ENCODE measurements at places on chromosomes 1 and 21.

GRCh38 chr1:204842892-204843291 lies 27.8 kb upstream of the NFASC start:
- DNase-seq: no peak

DNA sequence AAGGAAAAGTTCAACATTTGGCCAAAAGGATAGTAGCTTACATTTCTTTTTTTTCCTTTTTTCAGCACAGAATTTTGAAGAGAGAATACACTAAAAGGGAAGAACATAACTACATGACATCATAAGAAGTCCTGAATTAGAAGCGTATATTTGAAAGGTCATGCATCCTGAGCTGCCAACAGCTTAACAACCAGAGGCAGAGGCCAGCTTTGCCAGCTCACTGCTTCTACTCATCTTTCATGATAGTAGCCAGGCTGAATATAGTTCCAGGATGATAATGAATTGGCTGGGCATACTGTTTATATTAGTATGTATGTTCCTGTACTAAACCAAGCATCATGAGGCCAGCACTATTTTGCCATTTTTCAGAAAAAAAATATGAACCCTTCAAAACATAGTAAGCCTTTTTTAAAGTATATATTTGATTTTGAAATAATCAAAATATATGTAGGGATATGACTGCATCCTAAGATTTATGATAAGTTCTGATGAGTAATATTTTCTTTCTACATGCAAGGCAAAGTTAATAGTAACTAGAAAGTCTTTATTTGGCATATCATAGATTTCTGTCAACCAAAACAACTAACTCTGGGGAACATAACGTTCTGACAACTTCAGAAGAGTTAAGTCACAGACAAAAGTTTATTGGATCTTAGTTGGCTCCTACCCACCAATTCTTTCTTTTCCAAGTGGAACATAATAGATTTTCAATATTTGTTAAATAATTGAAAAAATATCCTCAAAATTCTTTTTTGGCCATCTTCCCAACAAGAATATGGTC lies 123.2 kb downstream of the DPYD start:
- no peak for DNase-seq

DNA sequence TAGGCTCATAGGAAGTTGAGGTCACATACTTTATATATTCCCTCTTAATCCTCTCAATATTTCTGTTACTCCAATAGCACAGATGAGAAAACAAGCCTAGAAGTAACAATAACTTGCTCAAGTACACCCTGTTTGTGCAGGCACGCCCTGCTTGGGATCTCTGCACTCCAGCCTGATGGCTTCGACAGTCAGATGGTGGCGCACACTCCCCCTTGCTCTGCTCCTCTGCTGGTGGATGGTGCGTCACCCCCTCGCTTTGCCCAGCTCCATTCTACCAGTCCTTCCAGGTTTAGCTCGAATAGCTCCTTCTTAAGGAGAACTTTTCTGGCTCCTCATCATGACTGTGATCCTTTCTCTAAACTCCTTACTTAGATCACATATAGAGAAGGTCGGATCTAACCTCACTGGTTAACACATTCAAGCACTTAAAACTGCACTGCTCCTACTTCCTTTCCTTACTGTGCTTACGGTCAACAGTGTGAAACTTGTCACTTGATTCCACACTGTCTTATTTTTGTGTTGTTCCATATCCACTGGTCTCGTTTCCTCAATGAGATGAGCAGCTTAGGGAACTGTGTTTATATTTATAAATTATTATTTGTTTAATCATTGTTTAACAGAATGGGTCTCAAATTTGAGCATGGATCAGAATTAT lies 3.0 kb downstream of the TSPAN2 start:
- no peak for DNase-seq

DNA sequence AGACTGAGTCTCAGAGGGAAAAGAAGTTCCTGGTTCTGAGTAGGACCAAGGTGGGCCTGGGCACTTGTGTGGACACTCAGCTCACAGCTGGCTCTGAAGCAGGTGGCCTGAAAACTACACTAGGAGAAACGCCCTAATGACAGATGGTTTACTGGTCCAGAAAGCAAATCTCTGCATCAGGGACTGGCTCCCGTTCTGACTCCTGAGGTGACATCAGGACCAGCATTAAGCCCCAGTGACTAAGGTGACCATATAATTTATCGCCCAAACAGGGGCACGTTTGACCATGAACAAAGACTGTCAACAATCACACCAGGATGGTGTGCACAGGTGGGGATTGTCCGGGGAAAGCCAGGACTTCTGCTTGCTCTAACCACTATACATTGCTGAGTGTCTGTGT lies 12.2 kb upstream of the CD34 start:
- DNase-seq: no peak

DNA sequence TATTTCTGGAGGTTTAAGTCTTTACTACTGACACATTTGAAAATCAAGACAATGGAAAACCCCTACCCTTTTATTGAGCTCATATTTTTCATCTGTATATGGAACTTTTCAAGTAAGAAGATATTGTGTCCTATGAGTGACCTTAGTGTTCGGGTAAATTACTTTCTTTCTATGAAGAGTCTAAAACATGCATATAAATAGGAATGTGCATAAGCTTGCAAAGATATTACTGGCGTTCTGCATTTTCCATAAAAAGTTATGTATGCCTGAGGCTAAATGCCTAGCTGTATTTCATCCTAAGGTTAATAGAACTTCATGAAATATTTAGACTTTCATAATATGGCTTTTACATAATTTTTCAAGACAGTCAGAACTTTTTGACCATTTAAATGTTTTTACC lies 495.8 kb upstream of the ADAMTS5 start:
- no peak for DNase-seq

GRCh38 chr1:152906023-152906565 lies 2.3 kb upstream of the IVL start:
- DNase-seq: no peak

DNA sequence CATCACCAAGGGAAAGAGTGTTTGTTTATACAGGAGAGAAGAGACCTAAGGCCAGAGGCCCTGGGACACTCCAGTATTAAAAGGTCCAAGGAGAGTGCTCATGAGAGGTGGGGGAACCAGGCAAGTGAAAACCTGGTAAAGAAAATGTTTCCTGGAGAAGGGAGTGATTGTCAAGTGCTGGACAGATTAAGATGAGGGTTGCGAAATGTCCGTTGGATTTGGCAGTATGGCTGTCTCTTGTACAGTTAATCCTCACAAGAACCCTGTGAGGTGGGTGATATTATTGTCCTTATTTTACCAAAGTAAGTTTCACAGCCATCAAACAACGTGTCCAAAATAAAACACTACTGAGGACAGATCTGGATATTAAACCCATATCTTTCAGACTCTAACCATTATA lies 44.2 kb downstream of the RPAP2 start:
- no peak for DNase-seq

- no peak for DNase-seq
These were observed 164.7 kb downstream of the GALNT2 start for GRCh38 chr1:230231774-230232145.

DNA sequence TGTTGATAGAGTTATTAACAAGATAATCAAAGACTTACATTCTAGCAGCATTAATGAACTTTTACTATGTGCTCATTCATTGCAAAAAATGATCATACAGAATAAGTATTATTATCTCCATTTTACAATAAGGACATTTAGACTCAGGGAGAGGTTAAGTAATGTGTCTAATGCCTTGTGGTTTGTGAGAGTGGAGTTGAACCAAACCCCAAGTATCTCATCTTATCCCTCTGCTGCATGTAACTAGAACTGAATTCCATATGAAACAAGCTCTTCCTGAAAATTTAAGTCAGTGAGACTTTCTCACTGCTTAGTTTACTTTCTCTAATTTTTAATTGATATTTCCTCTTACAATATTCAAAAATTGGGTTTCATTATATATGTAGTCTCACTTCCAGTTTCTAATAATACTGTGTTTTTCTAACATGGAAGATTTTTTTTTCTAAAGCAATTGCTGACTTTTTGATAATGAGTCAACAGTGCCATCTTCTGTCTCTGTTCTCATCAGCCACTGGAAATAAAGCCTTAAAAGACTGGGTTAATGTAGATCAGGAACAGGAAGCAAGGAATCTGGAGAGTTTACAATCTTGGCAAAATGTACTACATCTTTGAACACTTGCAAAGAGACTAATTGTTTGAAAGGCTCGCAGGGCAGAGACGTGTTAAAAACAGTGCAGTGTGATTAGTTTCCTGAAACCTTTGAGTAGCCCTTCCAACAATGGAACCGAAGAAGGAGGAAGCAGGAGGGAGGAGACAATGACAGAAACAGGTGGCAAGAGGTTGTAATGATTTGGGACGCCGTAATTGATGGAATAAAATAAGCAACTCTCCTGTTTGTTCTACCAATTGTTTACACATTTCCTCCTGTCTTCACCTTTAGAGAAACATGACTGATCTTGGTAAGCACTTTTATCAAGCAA lies 567.6 kb downstream of the MRPL39 start:
- DNase-seq: no peak

DNA sequence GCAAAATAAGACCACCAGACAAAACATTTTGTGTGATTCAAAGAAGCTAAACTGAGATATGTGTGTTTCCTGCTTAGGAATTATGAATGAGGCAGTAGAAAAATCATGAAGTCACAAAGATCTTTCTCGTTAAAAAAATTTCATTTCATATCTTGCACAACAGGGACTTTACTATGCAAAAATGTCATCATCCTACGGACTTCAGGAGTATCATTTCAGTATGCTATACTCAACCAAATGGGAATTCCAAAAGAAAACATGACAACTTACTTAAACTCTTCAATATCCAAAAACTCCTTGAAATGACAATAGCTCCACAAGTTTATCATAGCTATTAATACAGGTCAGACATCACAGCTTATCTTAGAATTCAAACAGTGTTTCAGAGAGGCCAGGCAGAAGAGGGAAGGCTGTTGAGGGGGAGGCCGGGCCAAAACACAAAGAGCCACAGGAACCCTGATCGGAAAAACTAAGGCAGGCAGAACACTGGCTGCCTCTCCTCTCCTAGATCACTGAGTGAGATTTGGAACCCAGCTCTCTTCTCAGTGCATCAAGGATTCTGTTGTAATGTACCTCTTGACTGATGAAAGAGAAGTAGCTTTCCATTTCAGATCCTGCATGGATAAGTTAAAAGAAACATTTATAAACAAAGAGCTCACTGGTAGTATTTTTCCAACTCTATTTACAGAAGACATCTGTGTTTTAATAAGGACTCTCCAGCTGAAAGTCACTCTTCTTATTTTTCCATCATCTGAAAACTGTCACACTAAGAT lies 66.9 kb downstream of the TESK2 start:
- no peak for DNase-seq

- DNase-seq: no peak
These were observed 179.9 kb downstream of the VPS13D start for GRCh38 chr1:12409681-12410080.

- no peak for DNase-seq
These were observed 3.5 kb downstream of the STUM start for GRCh38 chr1:226552061-226552460.

DNA sequence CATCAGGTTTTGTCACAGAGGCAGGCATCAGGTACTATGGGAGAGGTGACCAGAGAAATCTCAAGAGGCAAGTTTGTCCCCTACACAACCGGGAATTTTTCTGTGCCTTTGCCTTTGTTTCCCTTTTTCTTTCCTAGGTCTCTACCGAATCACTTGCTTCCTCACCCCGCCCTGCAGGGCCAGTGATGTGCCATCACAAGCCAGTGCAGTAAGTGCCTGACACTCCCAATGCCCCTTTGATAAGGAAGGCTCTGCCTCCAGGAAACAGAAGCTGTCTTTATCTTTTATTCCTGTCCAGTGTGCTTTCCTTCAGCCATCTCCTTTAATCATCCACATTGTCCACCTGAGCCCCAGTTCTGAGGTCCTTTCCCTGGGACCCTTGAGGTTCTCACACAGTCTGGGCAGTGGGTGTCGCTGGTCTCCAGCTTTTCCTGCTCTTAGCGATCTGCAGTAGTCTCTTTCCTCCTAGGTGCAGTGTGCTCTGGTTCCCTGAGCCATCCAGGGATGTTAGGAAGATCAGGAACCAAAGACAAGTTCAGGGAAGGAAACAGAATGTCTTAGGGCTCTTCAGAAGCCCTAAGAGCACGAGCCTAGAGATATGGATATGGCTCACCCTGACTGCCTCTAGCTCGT lies 36.6 kb downstream of the GJA5 start:
- no peak for DNase-seq

GRCh38 chr1:25504706-25505595 lies 38.5 kb upstream of the LDLRAP1 start:
- DNase-seq: no peak

DNA sequence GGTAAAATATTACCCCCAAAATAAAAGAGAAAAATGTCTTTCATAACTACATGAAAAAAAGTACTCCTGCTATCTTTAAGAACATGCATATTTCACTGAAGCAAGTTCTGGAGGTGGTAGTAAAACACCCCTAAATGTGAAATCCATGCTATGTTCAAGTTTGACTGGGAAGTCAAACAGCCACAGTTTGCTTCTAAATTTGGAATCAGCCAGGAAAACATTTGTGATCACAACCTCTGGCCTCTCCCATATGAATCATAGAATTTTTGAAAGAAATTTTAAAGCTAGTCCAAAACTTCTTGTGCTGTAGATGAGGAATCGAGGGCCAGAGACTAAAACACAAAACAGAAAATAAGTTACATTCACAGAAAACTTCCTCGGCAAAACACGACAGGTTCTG lies 6.6 kb downstream of the SORT1 start:
- DNase-seq: no peak

DNA sequence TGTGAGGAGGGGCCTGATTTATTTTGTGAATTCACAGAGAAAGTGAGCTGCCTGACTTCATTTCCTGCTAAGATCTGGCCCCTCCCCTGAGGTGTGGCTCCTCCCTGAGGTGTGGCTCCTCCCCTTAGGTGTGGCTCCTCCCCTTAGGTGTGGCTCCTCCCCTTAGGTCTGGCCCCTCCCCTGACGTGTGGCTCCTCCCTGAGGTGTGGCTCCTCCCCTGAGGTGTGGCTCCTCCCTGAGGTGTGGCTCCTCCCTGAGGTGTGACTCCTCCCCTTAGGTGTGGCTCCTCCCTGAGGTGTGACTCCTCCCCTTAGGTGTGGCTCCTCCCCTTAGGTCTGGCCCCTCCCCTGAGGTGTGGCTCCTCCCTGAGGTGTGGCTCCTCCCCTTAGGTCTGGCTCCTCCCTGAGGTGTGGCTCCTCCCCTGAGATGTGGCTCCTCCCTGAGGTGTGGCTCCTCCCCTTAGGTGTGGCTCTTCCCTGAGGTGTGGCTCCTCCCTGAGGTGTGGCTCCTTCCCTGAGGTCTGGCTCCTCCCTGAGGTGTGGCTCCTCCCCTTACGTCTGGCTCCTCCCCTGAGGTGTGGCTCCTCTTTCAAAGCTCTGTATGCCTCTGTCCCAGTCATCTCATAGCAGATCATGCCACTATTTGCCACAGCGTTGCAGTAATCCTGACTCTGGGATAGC lies 26.9 kb upstream of the LRRC3 start:
- no peak for DNase-seq

DNA sequence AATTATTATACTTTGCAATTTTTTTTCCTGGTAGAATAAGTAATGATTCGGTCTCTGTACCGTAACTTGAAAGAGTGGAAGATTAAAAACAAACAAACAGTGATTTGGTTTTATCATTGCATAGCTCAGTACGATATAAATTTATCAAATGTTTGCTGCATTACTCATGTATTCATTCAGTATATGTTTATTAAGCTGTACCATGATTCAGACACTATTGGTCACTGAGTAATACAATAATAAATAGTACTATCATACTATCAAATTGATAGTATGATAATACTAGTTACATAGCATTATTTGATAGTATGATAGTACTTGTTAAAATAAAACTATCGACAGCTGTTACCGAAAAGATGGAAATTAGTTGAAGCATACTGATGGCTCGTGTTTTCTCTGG lies 12.1 kb downstream of the CENPF start:
- DNase-seq: no peak
